Glomerular endothelial cell (primary cell): ENCODE measurements at places on chromosomes 7 and 10. TPM values are rescaled to one million over a fixed set of nuclear protein-coding genes. Genes with fewer than 3 reads are reported as not detected.

The GPR26 gene
- not detected in 2 replicates for total RNA-seq

- DNase-seq, result no peak
Observed at GRCh38 chr10:131626274-131626673, 274.5 kb upstream of the PPP2R2D start.

- no peak for DNase-seq
Observed at GRCh38 chr10:89710753-89711152, 9.4 kb downstream of the KIF20B start.

- DNase-seq, result no peak
Observed at GRCh38 chr7:139643951-139644585, 120.6 kb downstream of the CLEC2L start.

DNA sequence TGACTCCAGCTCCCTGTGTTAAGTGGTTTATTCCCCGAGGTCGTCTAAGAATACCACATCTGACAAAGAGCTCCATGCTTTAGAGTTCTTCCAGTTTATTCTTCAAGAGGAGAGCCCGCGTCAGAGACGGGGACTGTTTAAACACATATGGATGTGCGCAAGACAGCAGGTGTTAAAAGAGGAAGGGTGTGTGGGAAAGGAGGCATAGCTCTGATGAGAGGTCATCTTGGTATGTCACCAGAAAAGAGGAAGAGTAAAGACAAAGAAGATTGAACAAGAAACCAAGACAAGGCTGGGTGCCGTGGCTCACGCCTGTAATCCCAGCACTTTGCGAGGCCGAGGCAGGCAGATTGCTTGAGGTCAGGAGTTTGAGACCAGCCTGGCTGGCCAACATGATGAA lies 258.7 kb downstream of the CCDC3 start:
- no peak for DNase-seq

GRCh38 chr10:110355922-110356627 lies 51.4 kb upstream of the SMNDC1 start:
- DNase-seq, result no peak

DNA sequence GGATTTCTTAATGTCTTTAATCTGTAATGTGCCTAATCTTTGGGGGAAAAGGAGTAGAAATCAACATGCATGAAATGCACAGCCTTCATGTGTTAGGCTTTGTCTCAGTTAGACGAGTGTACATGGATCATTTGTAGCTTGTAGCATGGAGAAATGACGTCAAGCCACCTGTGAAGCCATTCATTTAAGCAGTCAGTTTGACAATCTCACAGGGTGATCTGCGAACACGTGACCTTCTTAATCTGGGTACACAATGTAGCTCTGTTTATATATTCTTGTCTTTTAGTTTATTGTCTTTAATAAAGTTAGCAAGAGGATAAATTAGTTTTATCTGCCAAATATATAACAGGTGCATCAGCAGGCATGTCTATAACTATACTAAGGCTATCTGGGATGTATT lies 351.9 kb upstream of the LRGUK start:
- DNase-seq, result no peak

DNA sequence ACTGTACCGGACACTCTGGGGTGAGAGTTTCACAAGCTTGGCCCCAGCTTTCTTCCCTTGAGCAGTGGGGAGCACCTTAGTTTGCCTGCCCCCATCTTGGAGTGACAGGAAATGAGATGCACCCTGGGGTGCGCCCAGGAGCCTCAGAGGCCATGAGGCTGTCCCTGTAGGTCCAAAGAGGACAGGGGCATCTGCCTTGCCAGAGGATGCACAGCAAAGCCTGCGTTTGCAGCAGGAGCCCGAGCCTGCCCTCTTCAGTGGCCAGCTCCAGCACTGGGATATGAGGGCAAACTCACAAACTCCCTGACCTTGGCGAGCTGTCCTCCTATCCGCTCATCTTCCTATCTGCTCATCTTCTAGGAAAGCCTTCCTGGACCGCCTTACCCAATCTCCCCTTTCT lies 79.5 kb downstream of the PROSER2 start:
- DNase-seq, result no peak

DNA sequence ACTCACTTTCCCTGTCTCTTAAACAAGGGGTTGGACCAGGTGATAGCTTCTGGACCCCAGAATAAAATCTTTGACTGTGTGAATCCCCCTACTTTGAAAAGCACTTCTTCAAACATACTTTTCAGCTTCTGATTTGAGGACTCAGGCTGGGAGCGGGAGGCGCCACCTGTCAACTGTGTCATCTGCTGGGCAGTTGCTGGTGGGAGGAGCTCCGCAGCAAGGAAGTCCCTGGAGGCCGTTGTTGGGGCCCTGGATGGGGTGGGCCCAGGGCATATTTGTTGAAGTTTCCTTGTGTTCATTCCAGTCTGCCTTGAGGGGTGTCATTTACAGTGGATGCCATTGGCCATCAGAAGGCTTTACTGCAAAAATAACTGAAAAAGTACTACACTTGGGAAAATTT lies 197.7 kb downstream of the CCDC3 start:
- DNase-seq, result no peak

DNA sequence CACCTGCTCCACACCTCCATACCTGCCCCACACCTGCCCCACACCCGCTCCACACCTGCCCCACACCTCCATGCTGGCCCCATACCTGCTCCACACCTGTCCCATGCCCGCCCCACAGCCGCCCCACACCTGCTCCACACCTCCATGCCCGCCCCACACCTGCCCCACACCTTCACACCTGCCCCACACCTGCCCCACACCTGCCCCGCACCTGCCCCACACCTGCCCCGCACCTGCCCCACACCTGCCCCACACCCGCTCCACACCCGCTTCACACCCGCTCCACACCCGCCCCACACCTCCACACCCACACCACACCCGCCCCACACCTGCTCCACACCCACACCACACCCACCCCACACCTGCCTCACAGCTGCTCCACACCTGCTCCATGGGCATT lies 53.0 kb downstream of the PARP12 start:
- DNase-seq, result no peak

The TM9SF3 gene
- total RNA-seq, result 62.2 and 70.7 TPM in 2 replicates

The ADAMTS14 gene
- total RNA-seq, result 2.9 and 3.4 TPM in 2 replicates

GRCh38 chr7:142711746-142712616 lies 37.3 kb upstream of the PRSS1 start:
- DNase-seq, result peak; percentile 14

- no peak for DNase-seq
Observed at GRCh38 chr10:116183733-116184511, 89.1 kb downstream of the GFRA1 start.

- peak; percentile 25 for DNase-seq
Observed at GRCh38 chr7:149460493-149461277, at the start of gene ZNF777. ZNF777 (minus strand) TSS chr7:149461062; CDS start chr7:149456022, 5,040 bp downstream.

The ERVW-1 gene
- total RNA-seq, result not detected in 2 replicates

DNA sequence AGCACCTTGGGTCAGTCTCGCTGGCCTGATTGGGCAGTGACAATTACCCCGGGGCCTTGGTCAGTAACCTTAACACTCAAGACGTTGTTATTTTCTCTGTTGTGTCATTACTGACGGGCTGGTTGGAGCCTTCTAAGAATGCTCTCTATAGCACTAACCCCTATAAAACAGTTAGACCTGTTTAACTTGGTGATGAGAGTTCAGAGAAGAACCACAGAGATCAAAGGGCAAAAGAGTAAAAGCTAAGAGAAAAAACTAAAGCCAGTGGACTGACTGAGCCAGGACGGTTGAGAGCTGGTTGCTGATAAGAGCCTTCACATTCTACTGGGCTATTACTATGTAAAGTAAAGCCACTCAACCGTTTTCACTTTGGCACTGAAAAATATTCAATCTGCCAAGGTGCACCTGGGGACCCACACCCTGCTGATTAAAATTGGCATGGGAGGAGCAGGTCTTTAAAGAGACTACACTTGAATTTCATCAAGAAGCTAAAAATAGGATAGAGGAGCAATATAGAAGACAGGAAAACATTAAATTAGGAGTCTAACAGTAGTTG lies 13.6 kb upstream of the ITGB1 start:
- DNase-seq, result no peak

The NRP1 gene
- 167 and 209 TPM in 2 replicates for total RNA-seq

DNA sequence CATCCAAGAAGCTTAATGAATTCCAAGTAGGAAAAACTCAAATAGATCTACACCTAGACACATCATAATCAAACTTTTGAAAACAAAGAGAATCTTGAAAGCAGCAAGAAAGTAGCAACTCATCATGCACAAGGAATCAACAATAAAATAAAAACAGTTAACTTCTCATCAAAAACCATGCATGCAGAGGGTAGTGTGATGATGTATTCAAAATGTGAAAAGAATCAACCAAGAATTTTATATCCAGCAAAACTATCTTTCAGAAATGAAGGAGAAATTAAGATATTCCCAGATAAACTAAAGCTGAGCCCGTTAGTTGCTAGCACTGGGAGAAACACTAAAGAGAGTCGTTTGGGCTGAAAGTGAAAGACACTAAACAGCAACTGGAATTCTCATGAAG lies 4.3 kb upstream of the PARP12 start:
- no peak for DNase-seq

DNA sequence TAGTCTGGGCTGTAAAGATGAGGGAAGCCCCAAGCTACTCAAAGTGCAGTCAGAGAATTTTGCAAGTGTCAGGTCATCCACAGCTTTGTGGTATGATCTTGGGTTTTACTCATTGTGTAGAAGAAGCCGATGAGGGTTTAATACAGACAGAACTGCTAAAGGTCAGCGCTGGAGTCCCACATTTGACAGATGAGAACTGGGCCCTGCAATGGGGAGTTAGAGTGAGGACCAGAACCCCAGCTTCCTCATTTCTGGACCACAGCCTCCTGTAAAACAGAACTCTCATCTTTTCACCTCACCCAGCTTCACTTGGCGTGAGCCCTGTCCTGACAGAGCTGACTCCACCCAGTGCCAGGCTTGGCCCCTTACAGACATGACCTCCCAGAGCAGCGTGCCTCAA lies 20.1 kb downstream of the LRRC20 start:
- no peak for DNase-seq

GRCh38 chr10:127679642-127680255 lies 57.2 kb upstream of the FOXI2 start:
- no peak for DNase-seq

The FOXI2 gene
- total RNA-seq, result not detected in 2 replicates

DNA sequence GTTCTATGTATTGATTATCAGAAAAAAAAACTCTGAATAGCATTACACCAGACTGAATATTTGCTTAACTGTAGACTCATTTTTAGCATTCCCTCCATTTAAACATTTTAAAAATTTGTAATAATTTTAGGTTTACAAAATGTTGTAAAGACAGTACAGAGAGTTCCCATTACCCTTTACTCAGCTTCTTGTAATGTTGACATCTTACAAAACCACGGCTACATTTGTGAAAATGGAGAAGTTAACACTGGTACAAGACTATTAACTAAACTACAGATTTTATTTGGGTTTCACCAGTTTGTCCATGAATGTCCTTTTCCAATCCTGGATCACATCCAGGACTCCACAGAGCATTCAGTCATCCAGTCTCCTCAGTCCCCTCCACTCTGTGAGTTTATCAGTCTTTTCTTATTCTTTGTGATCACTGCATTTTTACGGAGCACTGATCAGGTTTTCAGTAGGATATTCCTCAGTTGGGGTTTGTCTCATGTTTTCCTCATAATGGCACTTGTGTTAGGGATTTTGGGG lies 130.0 kb upstream of the EEPD1 start:
- no peak for DNase-seq

DNA sequence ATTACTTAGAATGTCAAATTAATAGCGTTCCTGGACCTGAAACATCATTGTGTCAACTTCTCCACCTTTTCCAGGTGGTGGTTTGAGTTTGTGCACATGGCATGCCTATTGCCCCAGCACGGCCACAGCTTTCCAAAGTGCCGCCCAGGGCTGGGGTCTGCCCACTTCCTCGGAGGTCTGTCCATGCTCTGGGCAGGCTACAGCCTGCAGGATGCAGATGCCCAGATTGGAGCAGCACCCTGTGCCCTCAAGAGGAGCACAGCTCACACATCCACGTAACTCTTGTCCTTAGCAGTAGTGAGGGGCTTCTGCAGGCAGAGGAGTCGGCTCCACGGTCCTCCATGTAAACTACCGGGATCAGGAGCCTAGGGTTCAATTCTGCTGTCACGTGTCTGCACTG lies 238.6 kb downstream of the EBF3 start:
- DNase-seq, result no peak

- no peak for DNase-seq
Observed at GRCh38 chr7:154591544-154591943, 411.4 kb downstream of the PAXIP1 start.

DNA sequence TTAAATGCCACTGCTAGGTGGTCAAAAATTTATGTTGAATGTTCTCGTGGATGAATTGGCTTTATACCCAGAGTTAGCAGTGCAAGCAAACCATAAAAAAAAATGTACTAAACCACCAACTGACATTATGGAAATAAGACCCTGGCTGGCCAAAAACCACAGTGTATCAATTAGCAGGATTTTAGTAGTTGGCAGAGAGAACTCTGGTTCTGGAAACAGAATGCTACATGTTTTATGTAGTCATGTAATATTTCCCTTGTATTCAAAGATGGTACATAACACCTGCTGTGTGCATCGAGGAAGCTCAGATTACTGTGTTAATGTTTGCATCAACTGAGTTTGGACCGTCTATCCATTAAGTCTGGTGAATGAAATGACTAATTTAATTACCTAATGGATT lies 618.5 kb downstream of the CCSER2 start:
- no peak for DNase-seq

The HPSE2 gene
- total RNA-seq, result not detected in 2 replicates

The SPDYE6 gene
- not detected in 2 replicates for total RNA-seq

The GAD2 gene
- total RNA-seq, result not detected in 2 replicates

The FHIP2A gene
- total RNA-seq, result 20.5 and 32.8 TPM in 2 replicates

- no peak for DNase-seq
Observed at GRCh38 chr7:9523579-9523978, 1090.2 kb downstream of the NXPH1 start.

GRCh38 chr7:506921-507622 lies 12.6 kb downstream of the PDGFA start:
- no peak for DNase-seq

DNA sequence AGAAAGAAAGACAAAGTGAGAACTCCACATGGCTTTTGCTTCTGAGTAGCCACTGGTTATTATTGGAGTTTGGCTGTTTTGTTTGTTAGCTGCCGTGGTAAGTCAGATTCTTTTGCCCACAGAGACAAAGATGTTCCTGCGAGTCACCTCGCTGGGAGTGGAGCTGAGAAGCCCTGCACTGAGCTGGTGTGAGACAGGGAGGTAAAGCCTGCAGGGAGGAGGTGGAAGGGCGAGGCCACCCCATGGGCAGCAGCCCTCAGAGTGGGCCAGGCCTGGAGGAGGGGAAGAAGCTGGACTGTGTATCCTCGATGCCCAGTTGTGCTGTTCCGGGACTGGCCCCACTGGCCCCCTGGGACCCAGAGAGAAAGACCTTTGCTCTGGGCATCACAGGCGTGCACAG lies 14.3 kb upstream of the NOM1 start:
- no peak for DNase-seq

DNA sequence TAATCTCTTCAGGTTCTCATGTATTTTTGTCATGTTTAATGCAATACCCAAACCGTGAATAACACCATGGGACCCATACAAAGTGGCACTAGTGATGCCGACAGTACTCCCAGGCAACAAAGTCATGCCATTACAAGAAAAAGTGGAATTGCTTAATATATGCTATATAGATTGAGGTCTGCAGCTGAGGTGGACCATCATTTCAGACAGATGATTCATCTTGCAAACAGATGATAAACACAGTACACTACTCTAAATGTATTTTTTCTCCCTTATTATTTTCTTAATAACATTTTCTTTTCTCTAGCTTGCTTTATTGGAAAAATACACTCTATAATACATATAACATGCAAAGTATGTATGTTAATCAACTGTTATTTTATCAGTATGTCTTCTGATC lies 14.6 kb upstream of the PCDH15 start:
- no peak for DNase-seq
